ENCODE measurements at places on chromosomes 6 and 20.

DNA sequence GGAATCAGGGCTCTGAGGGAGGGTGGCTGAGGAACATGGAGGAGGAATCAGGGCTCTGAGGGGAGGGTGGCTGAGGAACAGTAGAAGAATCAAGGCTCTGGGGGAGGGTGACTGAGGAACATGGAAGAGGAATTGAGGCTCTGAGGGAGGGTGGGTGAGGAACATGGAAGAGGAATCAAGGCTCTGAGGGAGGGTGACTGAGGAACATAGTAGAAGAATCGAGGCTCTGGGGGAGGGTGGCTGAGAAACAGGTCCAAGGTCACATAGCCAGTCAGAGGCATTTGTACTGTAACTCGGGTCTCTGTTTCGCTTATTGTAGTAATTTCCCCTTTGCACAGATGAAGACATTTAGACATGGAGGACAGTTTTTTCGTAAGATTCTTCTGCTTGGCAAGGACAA, 164.8 kb downstream of the SOBP start:
- no peak for DNase-seq

DNA sequence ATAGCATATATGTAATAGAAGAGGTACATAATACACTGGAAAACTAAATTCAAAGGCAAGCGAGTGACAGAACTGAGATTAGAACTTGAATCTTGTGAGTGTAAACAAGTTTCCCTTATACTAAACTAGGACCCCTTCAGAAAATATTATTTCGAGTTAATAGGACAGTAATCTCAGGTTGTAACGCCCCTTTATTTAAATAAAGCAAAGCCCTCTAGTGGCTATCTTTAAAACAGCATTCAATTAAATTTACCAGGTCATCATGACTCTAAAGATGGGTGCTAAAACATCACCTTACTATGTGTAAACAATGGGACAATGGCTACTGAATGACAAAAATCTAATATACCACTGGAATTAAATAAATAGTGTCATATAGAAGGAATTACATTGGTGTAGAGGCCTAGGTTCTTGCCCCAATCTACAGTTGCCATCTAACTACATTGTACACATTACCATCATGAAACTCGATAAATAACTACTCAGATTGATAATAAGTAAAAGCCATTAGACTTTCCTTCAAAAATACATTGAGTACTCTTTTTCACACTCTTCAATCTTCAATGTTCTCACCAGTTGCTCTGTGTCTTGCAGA, 255.4 kb upstream of the IRAK1BP1 start:
- DNase-seq: no peak

DNA sequence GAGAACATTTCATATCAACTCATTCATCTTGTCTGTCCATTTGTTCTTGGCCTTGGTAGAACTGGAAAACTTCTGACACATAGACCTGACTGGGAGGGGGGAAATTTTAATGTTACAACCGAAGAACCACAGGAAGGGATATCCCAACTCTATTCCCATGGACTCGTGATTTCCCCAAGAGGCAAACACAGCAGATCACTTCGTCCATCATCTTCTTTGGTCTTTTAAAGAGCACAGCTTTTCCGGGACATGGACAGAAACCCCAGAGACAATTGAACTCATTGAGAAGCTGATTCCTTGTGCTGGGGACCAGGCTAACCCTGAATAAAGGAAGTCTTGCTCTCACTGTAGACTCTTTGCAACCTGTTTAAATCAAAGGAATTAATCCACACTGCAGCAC, 66.3 kb upstream of the TMEM170B start:
- no peak for DNase-seq

DNA sequence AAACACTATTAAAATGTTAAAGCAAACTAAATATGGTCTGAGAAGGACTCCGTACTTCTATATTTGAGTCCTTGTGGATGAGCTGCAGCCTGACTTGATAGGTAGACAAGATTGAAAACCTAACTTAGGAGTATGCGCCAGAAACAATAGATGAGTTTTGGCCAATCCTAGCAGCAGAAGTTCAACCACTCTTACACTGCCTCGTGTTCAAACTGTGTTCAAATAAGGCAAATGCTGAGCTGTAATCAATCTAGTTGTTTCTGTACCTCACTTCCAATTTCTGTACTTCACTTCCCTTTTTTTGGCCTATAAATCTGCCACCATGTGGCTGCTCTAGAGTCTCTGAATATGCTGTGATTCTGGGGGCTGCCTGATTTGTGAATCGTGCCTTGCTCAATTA, 13.2 kb upstream of the SERINC1 start:
- DNase-seq: no peak

DNA sequence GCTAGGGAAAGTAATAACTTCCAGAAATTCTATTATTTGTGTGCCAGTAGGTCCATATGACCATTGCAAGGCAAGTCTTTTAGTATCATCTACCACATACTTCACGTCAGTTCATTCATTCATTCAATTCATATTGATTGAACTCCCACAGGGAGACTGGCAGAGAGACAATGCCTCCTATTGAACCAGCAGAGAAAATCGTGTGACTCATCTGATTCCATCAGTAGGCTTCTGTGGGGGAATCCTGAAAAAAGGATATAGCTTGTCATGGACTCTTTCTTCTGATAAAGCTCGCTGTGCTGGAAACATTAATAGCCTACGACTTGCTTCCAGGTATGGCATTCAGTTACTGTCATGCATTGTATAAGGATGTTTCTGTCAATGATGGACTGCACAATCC, 45.3 kb upstream of the CNR1 start:
- DNase-seq: no peak

GRCh38 chr6:169854813-169855212, 103.4 kb downstream of the ERMARD start:
- DNase-seq: no peak

DNA sequence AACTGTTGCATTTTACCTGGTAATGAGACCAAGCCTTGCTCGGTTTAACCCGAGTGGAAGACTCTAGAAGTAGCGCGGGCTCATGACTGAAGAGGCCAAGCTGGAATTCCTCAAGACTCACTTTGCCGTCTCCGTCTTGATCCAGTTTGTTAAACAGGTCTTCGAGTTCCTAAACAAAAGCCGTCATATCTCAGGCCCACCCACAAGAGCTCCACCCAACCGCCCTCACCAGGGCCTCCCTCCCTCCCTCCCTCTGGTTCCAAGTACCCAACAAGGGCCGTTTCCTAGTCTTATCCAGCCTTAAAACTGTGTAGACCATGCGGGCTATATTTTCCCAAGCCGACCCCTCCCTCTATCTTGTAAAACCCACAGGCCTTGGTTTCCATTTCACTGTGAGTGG, 81.4 kb downstream of the NINL start:
- no peak for DNase-seq

All from lower leg skin (tissue), 4 donors.